ENCODE measurements at places on chromosomes 3 and 15. TPM values are rescaled to one million over a fixed set of nuclear protein-coding genes. Genes with fewer than 3 reads are reported as not detected.

The SLC28A2 gene
- 0.10 TPM for total RNA-seq

The WDR93 gene
- not detected for total RNA-seq

The CEP70 gene
- 57.7 TPM for total RNA-seq

The CKMT1A gene
- 0.31 TPM for total RNA-seq

The UQCC5 gene
- total RNA-seq, result 1.4 TPM

The AHSG gene
- not detected for total RNA-seq

The ROPN1 gene
- total RNA-seq, result not detected

The ZPLD1 gene
- total RNA-seq, result not detected

The ATP13A5 gene
- total RNA-seq, result 0.31 TPM

The LRRFIP2 gene
- total RNA-seq, result 56.9 TPM

The TNNC1 gene
- total RNA-seq, result 352 TPM

The ANKUB1 gene
- not detected for total RNA-seq

The SPINK8 gene
- total RNA-seq, result not detected

The CAND2 gene
- 58.5 TPM for total RNA-seq

The GABRR3 gene
- not detected for total RNA-seq

The SLC9C1 gene
- total RNA-seq, result 3.2 TPM

The IQCF6 gene
- total RNA-seq, result not detected

The VWA5B2 gene
- not detected for total RNA-seq

The CYP1A2 gene
- not detected for total RNA-seq

The GPR27 gene
- 5.1 TPM for total RNA-seq

The CFAP91 gene
- total RNA-seq, result 2.1 TPM

The TM4SF4 gene
- not detected for total RNA-seq

The CKMT1B gene
- 4.3 TPM for total RNA-seq

The PLAAT1 gene
- total RNA-seq, result 5.0 TPM
